H4 (cell line): ENCODE measurements at places on chromosomes 16 and 17. TPM values are rescaled to one million over a fixed set of nuclear protein-coding genes. Genes with fewer than 3 reads are reported as not detected.

DNA sequence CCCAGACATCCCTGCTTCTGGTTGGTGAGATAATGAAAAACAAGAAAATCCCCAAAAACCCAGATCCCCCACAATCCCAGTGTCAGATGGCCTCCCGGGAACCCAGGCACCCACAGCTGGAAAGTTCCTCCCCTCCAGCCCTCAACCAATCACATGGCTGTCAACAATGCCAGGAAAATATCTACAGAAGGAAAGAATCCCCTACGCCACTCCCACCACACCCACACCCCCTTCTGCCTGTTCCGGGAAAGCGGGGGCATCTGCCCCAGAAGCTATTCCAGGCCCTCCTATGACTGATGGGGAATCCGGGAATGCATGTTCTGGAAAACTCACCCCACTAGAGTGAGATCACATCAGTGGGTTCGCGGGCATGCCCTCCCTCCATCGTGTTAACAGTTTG lies 1.8 kb downstream of the TMEM95 start:
- no peak for DNase-seq

The ENO3 gene
- 1.7 and 4.7 TPM in 2 replicates for total RNA-seq

DNA sequence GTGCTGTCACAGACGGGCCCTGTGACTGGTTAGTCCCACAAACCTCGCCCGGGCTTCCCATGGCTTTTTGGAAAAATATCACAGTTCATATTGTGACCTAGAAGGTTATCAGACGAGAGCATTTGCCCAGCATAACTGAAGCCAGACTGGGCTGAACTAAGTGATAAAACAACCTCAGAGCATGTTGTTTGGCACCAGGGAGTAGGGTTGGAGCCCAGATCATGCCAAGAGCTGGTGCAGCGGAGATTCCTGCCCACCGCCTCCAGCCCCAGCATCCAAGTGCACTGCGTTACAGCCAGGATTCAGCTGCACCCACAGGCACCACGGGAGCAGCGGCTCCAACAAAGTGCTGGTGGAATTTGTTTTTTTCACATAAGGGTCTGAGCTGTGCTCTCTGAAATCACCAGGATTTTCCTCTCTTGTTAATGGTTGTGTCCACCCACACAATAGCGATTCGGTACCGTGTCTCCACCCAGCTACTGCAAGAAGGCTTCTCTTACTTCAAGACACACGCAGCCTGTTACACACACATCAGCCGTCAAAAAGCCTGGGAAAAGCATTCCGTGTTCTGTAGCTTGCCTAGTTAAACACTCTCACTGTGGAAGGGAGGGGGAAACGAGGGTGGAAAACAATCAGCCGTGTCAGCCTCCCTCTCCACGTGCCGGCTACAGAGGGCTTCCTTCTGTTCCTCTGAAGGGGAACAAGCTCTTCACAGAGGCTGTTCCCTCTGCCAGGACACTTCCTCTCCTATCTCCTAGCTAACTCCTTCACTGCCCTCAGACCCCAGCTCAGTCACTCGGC lies 273.8 kb downstream of the C16orf95 start:
- no peak for DNase-seq

GRCh38 chr17:45868276-45868675 lies 23.6 kb downstream of the SPPL2C start:
- no peak for DNase-seq

The SLC7A6OS gene
- 7.3 and 8.1 TPM in 2 replicates for total RNA-seq

GRCh38 chr17:51050291-51051033 lies 70.2 kb downstream of the SPAG9 start:
- DNase-seq: no peak

- no peak for DNase-seq
Measured at GRCh38 chr17:27485716-27486495, 29.7 kb downstream of the KSR1 start.

- no peak for DNase-seq
Measured at GRCh38 chr17:1961189-1961588, 63.9 kb downstream of the RTN4RL1 start.

DNA sequence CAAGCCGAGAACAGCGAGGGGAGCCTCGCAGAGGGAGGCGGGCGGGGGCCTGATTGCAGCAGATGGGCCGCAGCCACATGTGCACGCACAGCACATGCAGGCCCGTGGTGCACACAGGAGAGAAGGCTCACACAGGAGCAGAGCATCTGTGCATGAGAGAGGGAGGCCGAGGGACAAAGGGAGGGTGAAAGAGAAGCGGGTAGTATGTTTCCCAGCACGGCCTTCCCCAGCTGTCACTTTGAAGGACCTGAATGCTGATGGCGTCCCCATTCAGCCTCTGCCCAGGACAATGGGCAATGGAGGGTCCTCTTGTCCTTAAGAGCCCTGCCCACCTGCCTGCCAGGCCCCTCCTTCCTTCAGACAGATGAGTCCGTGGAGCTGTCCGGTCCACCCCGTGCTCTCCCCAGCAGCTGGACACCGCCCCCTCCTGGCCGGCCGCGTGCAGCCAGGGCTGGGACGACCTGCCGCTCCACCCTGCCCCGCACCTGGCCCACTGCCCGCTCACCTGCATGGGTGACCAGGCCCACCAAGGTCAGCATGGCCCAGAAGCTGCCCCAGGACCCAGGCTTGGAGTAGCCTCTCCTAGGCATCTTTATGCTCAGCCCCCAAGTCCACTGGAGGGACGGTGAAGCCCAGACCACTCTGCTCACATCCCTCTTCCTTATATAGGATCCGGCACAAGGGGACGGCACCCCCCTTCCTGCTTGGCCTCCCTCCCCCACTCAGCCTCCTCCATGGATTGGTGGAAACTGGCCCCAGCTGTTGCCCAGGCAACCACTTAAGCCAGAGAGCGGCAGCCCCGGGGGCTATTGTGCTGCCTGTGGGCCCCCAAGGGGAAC lies at the start of gene BTBD17:
Gene BTBD17 (minus strand): TSS at position 639 of the 839 bp plus-strand sequence. CDS start 49 bp downstream, at position 590.
- DNase-seq: no peak

DNA sequence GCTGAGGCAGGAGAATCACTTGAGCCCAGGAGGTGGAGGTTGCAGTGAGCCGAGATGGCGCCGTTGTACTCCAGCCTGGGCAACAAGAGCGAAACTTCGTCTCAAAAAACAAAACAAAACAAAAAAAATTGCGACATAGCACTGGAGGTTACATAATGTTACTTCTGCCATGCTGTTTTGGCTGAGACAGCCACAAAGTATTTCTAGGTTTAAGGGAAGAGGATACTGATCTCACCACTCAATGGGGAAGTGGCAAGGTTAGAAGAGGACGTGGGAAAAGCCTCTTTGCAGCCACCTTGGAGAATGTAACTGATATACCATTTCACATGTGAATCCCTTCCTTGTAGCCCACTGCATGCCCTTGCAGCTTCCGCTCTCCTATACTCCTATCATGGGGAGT lies 131.2 kb upstream of the NLRP1 start:
- DNase-seq: peak; percentile 32

- DNase-seq: peak; percentile 82
Measured at GRCh38 chr17:14471052-14471451, 170.2 kb downstream of the HS3ST3B1 start.

GRCh38 chr16:86354641-86355513 lies 155.4 kb upstream of the FOXF1 start:
- peak; percentile 75 for DNase-seq

DNA sequence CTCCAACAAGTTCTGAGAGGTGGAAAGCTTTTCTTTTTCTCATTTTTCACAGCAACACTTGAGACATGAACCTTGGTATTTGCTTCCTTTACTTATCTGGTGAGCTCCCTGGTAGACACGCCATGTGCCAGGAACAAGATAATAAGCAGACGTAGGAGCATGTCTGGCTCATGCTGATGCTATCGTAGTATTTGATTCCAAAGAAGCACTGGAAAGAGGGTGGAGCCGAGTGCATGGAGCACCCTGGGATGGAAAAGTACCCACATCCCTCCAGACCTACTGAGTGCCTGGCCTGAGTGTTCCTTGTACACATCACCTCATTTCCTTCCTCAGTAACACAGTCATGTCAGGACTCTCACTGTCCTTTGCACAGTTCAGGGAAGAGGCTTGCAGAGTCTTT lies 231.0 kb downstream of the CBLN1 start:
- no peak for DNase-seq

DNA sequence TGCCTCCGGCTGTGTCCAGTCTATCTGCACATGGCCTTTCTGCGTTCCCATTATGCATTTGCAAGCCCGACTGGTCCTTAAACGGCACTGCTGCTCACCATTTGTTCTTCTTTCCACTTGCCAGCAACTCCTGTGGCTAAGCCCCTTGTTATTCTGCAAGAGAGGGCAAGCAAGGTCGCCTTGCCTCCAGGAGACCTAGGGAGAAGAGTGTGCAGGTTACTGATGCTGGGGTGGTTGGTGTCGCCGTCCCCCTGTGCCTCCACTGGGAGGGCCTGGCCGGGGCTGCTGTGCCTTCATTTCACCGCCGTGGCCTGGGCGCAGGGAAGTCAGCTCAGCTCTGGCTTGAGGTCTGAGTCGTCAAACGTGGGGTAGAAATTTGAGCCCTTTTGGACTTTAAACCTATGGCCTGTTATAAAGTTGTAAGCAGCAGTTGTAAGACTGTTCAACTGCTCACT lies 12.7 kb downstream of the SLC6A4 start:
- no peak for DNase-seq

The ANKS4B gene
- not detected in 2 replicates for total RNA-seq

The ASPHD1 gene
- total RNA-seq: 3.6 and 6.9 TPM in 2 replicates

DNA sequence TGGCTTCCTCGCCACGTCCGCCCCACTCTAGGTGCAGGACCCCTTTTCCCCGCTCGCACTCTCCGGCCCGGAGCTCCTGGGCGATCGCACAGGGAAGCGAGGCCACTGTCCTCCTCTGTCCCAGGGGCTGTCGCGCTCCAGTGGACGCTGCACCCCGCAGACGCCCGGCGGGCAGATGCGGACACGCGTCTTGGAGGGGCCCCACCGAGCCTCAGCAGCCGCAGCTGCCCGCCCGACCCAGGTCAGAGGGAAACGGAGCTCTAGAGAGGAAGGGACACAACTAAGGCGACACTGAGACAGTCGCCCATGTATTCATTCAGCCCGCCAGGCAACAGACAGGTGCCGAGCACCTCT lies 726 bp upstream of the SLC13A5 start:
- DNase-seq: no peak

- DNase-seq: no peak
Measured at GRCh38 chr17:73765824-73766563, 121.7 kb upstream of the SDK2 start.

The SMTNL2 gene
- total RNA-seq: 0.08 TPM in 1 of 2 replicates, not detected in the other

- DNase-seq: no peak
Measured at GRCh38 chr17:32445497-32445896, 1.2 kb downstream of the PSMD11 start.

GRCh38 chr16:28193530-28194423 lies 18.0 kb downstream of the XPO6 start:
- DNase-seq: peak; percentile 23

The TMEM114 gene
- not detected in 2 replicates for total RNA-seq

The PABPN1L gene
- total RNA-seq: not detected in 2 replicates

DNA sequence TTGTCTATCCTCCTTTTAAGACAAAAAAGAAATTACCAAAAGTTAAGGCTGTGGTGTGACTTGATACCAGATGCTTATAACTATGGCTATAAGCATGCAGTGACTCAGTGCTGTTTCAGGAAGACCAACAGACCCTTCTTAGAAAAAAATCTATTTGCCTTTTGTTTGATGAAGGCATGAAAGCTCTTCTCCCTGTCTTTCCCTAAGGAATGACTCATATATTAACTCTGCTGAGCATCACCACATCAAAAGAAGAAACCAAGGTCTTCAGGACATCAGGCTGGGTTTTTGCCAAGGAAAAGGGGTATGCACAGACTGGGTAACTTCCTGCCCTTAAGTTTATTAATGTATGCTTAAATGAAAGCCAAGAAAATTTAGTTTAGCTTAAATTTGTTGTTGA lies 47.1 kb downstream of the VMP1 start:
- peak; percentile 97 for DNase-seq

DNA sequence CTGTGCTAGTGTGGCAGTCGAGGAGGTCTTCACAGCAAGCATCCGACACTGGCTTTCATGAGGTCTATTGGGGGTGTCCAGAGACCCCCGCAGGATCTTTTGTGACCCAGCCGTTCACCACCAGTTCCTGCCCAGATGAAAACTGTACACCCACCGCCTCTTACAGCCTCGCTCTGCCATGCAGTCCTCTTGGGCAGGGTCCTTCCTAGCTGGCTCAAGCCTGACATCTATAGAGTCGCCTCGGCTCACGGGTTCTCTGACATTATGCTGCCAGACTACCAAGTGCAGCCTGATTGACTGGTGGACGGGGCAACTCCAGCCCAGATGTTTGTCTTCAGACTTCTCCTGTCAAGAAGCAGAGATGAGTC lies 14.6 kb upstream of the CLEC10A start:
- DNase-seq: no peak

DNA sequence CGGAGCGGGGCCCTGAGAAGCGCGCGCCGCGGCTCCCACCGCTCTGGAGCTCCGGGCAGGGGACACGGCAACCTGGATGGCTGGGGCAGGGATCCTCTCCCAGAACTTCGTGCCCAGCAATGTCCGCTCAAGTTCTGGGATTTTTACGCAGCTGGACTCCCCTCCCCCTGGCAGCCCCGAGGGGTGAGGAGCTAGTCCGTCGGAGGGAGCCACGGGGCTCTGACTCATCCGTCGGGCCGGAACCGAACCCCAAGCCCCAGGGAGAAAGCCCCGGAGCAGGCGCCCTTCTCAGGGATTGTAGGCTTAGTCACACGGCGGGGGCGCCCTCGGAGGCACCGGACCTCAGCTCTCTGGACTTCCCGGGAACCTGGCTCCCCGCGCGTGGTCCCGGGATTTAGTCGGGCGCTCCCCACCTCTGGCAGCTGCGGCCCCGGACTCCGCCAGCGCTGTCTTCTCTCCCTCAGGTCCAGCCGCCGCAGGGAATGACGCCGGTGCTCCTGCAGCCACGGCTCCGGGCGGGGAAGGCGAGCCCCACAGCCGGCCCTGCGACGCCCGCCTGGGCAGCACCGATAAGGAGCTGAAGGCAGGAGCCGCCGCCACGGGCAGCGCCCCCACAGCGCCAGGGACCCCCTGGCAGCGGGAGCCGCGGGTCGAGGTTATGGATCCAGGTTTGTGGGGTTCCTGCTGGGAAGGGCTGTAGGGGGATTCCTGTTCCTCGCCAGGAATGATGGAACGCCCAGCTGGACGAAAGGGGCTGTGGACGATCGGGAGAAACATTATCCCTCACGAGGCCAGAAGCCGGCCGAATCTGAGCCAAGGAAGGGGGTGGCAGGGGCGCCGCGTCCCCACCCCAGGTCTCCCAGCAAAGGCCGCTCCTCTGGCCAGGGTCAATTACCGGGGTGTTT lies 830 bp downstream of the SPHK1 start:
- no peak for DNase-seq

DNA sequence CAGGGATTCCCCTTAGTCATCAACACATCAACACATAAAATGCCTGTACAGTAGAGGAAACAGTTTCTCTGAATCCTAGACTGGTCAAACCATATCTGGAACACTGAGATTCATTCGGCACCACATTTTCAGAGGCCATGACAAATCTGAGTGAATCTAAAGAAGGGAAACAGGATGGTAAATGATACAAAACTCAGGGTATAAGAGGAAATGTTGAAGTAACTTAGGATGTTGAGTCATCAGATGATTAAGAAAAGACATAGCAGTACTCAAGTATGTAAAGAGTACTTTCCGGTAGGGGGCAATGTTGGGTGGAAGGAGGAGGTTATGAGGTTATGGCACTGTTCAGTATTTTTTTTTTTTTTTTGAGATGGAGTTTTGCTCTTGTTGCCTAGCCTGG lies 358.5 kb upstream of the PMFBP1 start:
- DNase-seq: peak; percentile 38

The WNT3 gene
- 3.1 and 3.4 TPM in 2 replicates for total RNA-seq

GRCh38 chr17:79937391-79938335 lies 98.0 kb downstream of the TBC1D16 start:
- no peak for DNase-seq
